ENCODE measurements at places on chromosomes 11 and 22.

GRCh38 chr22:49094151-49094550, 733.5 kb downstream of the BRD1 start:
- no peak for DNase-seq

GRCh38 chr11:46116007-46116711, 5.1 kb downstream of the PHF21A start:
- DNase-seq = no peak

DNA sequence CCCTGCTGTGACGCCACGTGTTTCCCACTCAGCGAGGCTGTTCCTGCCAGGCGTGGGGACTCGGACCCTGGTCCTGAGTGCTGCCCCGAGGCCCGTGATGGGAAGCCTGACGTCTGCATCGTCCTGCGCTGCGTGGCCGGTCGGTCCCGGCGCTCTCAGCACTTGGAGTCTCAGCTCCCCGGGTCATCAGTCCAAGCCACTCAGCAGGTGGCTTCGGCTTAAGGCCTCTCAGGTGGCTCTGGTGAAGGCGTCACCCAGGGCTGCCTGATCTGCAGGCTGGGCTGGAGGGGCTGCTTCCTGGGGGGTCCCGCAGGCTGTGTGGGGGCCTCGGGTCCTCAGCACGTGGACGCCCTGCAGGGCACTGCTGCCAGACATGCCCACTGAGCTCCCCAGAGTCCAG, 35.3 kb downstream of the BRSK2 start:
- DNase-seq = no peak

DNA sequence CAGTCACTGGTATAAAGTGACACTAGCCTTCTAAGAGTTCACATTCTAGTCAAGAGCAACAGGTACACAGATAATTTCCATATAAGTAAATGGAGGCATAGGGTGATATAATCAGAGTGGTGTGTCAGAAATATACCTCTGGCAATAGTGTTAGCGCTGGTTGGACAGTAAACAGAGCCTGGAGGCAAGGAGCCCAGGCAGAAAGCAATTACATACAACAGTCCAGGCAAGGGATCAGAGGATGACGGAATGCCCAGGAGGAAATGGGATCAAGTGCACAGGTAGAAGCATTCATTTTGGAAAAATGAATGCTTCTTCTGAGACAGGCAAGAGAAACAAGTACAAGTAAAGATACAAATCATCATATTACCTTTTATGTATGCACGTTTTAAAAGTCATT, 36.2 kb upstream of the MMP13 start:
- DNase-seq = no peak

GRCh38 chr11:131913267-131913666, 542.9 kb downstream of the NTM start:
- DNase-seq = no peak

DNA sequence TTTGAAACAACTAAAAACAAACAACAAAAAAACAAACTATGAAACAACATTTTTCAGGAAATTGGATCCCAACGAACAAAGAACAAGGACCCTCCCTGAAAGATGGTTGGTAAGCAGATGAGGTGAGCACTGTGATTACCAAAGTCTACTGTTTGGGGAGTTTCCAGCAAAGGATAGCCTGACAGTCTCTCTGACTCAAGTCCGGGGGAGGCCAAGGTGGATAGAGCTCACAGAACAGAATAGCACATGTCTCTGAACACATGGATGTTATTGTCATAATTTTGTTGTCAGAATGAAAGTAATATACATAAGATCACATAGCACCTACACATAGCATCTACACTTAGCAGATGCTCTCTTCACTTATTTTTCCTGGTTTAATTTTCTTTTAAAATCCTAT, 501.3 kb upstream of the TENM4 start:
- DNase-seq = no peak

DNA sequence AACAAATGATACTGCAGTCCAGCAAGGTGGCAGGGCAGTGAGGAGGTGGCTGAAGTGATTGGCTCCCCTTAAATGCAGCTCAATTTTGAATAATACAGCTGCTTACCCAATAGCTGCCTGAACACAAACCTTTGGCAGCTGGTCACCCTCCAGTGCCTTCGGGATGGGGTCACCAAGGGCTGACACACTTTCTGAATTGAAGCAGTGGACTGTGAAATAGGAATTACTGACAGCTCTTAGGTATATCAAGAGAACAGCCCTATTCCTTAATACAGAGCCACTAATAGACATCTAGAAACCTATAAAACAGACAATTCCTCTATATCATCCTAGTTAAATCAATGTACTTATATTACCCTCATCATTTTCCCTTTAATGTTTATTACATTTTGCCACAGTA, 474.2 kb upstream of the KIRREL3 start:
- no peak for DNase-seq

DNA sequence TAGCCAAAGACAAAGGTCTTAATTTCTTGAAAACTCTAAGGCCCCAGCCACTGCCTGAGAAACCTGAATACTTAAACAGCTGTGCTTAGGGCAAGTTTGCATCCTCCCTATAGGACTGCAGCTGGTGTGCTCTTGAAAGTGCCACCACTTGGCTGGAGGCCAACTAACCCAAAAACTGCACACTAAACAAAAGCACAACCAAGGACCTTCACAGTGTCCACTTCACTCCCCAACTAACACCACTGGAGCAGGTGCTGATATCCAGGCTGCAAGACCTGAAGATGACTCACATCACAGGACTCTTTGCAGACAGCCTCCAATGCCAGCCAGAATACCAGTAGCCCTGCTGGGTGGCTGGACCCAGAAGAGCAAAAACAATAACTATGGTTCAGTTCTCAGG, 357.7 kb upstream of the ARHGAP42 start:
- DNase-seq = no peak

DNA sequence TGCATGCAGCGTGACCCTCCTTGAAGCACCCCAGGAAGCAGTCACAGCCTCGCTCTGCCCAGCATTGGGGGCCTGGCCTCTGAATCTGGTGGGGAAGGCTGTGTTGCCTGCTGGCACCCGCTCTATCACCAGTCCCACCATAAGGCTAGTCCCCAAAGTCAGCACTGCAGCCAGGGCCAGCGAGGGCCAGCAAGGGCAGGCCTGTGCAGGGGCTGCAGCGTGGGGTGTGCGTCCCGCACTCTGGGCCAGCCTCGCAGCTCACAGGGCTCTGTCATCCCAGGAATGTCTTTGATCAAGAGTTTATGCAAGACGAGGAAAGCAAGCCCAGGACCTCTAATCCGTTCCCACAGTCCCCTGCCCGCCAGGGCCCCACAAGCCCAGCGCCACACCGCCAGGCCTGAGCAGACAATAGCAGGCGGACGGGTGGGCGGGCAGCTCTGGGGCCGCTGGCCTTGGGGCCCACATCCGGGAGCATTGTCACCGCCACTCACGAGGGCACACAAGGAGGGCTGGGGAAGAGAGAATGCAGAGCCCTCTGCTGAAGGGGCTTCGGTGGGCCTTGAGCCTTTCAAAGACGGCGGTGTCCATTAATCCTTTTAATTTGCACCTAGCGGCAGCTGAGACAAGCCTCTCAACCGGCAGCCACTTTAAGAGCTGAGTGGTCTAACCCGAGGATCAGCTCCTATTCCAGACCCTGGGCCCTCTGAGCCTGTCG, 17.1 kb downstream of the LTO1 start:
- no peak for DNase-seq

- DNase-seq = no peak
Observed at GRCh38 chr11:32919338-32919737, 26.7 kb downstream of the QSER1 start.

- DNase-seq = no peak
Observed at GRCh38 chr22:46992121-46992731, 229.8 kb downstream of the TBC1D22A start.

GRCh38 chr22:44759001-44759400, 6.6 kb downstream of the ARHGAP8 start:
- DNase-seq = no peak

DNA sequence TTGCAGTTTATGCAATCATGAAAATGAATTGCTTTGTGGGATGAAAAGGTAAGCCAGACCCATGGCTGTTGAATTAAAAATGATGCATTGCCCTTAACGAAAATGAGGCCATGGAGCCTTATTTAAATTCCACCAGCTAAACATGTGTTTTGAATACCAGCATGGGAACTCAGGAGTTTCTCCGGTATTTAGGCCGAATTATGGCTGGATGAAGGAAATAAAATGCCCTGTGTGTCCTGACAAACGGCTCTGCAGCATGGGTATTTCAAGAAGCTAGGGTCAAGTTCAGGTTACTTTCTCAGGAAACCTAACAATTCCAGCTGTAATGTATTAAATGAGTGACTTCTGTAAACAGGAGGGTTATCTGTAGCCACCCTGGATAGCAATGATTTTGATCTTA, 38.3 kb downstream of the AMOTL1 start:
- no peak for DNase-seq

GRCh38 chr11:27187848-27188621, 147.4 kb downstream of the BBOX1 start:
- no peak for DNase-seq

- no peak for DNase-seq
Observed at GRCh38 chr11:13009921-13010748, 1.0 kb downstream of the RASSF10 start.

DNA sequence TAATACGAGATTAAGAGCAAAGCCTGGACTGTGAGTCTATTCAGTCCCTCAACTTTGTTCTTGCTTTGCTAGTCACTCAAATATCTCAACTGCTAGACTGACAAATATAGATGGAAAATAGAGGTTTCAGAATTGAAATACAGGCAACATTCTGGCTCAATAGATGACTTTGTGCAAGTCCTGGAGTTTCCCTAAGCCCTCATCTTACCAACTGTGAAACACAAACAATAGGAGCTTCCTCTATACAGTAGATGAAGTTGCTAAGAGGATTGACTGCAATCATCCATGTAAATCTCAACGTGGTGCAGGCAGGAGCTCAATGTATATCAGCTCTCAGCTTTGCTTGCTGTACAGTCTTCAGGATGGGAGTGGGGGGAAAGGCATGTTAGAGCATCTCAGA, 6.2 kb upstream of the MPEG1 start:
- DNase-seq = no peak

DNA sequence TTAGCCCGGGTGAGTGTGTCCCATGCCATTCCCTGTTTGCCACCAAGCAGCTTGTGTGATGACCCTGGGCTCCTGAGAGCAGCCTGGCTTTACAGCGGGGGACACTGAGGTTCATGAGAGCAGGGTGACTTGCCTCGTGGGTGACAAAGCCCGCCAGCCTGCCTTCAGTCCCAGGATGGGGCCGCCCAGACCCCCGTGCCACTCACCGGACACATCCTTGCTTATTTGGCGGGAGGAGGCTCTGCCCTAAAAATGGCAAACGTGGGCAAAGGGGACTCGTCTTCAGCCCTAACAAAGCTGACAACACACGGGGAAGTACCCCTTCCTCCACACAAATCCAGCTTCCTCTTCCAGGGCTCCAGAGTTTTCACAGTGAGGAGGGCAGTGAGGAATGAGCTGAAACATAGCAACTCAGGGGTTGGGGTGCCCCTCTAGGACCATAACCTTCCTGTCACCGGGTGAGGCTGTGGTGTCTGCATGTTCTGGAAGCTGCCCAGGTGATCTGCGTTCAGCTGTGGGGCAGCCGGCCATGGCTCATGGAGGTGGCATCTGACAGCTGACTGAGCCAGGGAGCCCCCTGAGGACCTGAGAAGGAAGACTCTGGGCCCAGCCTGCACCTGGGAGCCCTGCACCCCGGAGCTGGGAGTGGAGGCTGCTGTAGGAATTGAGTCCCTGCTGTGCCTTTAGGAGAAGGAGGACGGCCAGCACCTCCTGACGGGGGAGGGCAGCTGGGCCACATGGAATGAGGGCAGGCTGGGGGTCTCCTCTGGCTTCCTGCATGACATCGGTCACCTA, 16.7 kb downstream of the RIBC2 start:
- no peak for DNase-seq

GRCh38 chr22:29454276-29454675, 15.9 kb downstream of the RFPL1 start:
- no peak for DNase-seq

DNA sequence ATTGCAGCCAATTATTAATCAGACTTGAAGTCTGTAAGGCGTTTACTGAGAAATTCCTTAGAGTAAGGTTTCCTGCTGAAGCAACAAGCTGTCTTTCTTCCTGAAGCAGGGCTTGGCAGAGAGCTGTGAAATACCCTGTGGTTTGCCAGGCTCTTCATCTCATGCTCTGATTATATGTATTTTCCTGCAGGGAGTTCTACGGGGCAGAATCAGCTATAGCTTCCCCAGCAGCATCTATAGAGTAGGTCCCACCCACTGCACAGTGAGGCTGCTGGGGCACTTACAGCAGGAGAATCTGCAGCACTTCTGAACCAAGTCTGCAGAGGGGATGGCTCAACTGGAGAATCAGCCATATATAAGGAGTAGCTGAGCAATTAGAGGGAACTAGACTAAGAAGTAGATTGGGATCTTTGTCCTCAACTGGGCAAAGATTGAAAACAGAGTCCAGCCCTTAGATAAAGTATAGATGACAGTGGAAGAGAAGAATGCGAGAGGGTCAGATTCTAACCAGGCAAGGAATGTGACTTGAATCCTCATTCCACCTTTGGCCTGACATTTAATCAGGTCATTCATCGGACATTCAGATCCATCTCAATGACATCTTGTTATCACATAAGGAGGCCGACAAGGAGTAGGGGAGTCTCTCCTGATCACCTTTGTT, 37.6 kb downstream of the CNTF start:
- no peak for DNase-seq

DNA sequence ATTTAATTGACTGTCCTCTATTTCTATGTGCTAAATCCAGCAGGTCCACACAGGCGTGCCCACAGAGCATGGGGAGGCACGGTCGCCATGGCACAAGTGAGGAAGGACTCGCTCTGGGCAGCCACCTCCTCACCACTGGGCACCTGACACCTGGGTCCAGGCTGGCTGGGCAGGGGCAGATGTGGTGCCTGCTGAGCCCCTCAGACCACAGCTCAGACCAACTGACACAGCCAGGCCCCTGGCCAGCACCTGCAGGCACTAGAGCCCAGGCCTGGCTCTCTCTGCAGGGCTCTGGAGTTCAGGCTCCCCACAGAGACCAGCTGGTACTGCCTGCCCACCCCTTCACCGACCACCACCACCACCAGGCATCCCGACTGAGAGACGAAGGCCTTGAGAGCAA, 27.9 kb downstream of the LINC01488 start:
- no peak for DNase-seq

DNA sequence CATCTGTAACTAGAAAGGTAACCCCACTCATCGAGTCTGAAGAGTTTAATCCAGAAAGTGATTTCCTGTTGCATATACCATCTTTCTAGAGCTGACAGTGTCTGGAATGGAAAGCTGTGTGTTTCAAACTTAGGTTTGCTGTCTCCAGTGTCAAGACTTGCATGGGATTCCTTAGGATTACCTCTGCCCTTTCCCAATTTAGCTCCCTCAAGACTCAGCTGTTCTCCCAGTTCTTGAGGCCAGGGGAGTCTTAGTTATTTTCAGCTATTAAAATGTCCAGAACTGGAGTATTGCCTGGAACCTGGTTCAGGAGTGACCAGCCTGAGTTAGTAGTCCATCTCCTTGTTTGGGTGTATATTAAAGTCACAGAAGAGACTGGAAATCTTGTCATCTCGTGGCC, 25.0 kb upstream of the LDHA start:
- no peak for DNase-seq

DNA sequence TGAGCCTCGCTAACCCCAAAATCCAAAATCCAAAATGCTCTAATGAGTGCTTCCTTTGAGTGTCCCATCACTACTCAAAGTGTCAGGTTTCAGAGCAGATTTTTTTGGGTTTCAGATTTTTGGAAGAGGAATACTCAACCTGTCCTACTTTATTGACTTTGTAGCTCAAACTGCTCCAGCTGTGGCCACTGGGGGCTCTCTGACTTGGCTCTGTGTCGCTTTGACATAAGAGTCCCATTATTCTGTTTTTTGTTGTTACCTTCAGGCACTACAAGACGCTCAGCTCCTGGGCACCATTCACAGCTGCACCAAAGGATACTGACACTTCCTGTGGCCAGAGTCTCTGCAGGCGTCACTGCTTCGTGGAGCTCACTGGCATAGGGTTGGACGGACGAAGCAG, 41.1 kb downstream of the PHF21B start:
- DNase-seq = no peak

All from CD4-positive, alpha-beta T cell treated with Interleukin-6 at 100 ng/mL for 8 hours (primary cell).